IMR-90 (cell line): ENCODE measurements at places on chromosomes 16 and 17. TPM values are rescaled to one million over a fixed set of nuclear protein-coding genes. Genes with fewer than 3 reads are reported as not detected.
A peak's percentile ranks its signal among the peaks of the same experiment; 100 is the strongest.

LRRC46 gene
- not detected in 2 replicates for total RNA-seq

GRCh38 chr17:57377094-57377493, 120.8 kb downstream of the MSI2 start:
- no peak for DNase-seq

- DNase-seq = peak; percentile 34
These were observed 3.1 kb downstream of the ITPRIPL2 start for GRCh38 chr16:19116711-19117449.

KRT20 gene
- not detected in 2 replicates for total RNA-seq

CETP gene
- not detected in 2 replicates for total RNA-seq

- peak; percentile 87 for DNase-seq
These were observed 31.1 kb downstream of the PPM1E start for GRCh38 chr17:58786586-58787295.

GRCh38 chr17:61131585-61131984, 268.1 kb upstream of the TBX2 start:
- no peak for DNase-seq

DNA sequence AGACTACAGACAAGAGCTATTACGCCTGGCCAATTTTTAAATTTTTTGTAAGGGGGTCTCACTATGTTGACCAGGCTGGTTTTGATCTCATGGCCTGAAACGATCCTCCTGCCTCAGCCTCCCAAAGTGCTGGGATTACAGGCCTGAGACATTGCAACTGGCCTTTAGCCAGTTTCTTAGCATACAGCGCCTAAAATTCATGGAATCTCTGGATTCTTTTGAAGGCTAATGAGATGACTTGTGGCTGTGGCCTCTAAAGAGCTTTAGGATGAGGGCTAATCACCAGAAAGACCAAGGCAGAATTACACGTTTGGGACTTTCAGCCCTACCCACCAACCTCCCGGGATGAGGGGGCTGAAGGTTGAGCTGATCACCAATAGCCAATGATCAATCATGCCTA, 34.6 kb downstream of the AKAP10 start:
- DNase-seq = no peak
